ENCODE measurements at places on chromosomes 2 and 18.

- DNase-seq = no peak
Observed at GRCh38 chr2:113225263-113226259, 51.8 kb downstream of the PSD4 start.

GRCh38 chr2:219245899-219246230 lies 586 bp downstream of the STK16 start:
- DNase-seq = peak; percentile 58

GRCh38 chr2:12286347-12286746 lies 430.4 kb upstream of the TRIB2 start:
- no peak for DNase-seq

DNA sequence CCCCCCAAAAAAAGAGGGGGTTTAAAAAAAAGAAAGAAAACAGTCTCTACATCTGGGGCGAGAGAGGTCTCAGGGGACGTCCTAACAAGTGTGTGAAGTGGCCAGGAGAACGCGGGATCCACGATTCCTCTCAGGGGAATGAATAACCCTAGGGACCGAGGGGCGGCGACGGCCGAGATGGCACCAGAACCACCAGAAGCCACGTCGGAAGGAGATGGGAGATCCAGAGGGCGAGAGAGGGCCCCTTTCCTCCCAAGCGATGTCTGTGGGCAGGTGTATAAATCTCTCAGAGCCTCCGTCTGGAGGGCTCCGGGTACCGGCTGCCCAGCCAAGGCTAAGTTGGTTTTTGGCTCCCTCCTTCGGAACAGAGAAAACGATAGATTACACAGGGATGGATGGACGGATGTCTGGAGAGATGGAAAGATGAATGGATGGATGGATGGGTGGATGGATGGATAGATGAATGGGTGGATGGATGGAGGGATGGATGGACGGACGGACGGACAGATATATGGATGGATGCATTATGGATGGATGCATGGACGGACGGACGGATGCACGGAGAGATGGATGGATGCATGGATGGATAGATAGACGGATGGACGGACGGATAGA lies 1.7 kb downstream of the EPHA4 start:
- peak; percentile 34 for DNase-seq

DNA sequence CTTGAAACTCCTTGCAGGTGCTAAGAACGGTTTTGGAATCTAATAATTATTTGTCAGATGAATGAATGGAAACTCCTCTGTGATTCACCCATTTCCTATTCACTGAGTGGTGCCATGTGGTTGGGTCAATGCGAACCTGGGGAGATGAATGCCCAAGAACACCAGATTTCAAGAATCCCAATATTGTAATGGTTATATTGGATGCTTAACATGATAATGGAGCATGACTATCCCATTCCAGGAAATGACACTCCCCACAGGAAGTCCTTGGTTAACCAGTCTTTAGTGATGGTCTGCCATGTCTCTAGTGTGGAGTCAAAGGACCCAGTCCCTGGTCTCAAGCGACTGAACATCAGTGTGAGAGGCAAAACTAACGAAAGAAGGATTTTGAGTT lies 67.9 kb upstream of the ST3GAL5 start:
- DNase-seq = no peak

- DNase-seq = no peak
Observed at GRCh38 chr18:26403491-26403890, 144.9 kb downstream of the KCTD1 start.

GRCh38 chr2:201793631-201794030 lies 12.7 kb upstream of the CDK15 start:
- DNase-seq = no peak

DNA sequence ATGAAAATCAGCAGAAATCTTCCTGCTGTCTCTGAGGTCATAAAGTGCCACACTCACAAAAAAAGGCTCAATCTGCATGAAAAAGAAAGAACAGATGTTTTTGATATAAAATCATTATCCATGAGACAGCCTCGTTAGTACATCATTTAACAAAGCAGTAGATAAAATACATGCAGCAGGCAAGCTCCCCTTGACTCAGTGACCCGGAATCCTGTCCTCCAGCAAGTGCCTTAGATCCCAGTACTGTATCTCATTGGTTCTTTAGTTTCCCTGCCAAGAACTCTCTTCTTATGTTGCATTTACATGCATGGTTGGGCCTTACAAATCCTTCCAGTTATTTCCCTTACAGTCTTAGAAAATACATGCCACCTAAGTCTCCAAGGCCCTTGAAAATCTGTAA lies 148.9 kb upstream of the CCDC195 start:
- no peak for DNase-seq

DNA sequence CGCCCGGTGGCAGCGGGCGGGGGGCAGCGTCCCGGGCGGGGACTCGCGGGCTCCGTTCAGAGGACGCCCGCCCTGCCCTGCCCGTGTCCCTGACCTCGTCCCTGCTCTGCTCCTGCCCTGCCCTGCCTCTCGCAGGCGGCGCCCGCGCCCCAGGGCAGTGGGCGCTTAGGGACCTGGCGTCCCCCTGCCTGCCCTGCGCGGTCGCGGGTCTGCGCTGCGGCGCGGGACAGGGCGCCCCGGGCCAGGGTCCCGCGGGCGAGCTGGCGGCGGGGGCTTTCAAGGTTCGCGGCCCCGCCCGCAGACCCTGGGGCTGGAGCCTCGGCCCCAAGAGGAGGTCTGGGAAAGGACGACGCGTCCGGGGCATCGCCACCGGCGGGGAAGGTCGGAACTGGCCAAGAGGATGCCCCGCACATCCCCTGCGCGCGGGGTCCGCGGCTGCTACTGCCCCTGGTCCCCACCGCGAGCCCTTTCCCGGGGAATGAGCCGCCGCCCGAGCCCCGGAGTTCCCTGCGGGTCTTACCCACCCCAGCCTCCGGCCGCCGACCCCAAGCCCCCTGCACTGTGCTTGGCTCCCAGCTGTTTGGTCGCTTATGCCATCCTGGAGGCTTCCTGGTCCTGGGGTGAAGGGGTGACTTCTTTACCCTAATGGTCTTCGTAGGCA lies 679 bp downstream of the RNF144A start:
- no peak for DNase-seq

GRCh38 chr18:64474255-64474654 lies 325.4 kb upstream of the LINC00305 start:
- no peak for DNase-seq

GRCh38 chr2:157898591-157898996 lies 22.5 kb upstream of the ACVR1 start:
- DNase-seq = peak; percentile 87

- no peak for DNase-seq
Observed at GRCh38 chr2:59691518-59692190, 861.8 kb downstream of the BCL11A start.

- no peak for DNase-seq
Observed at GRCh38 chr2:15642011-15642814, 50.5 kb downstream of the DDX1 start.
